Left lung (tissue), 14 donors: ENCODE measurements at places on chromosomes 4 and X. TPM values are rescaled to one million over a fixed set of nuclear protein-coding genes. Genes with fewer than 3 reads are reported as not detected.

GRCh38 chr4:22595684-22596083, 79.8 kb upstream of the ADGRA3 start:
- no peak for DNase-seq

PDE6B gene
- polyA plus RNA-seq: 16.3 TPM

DNA sequence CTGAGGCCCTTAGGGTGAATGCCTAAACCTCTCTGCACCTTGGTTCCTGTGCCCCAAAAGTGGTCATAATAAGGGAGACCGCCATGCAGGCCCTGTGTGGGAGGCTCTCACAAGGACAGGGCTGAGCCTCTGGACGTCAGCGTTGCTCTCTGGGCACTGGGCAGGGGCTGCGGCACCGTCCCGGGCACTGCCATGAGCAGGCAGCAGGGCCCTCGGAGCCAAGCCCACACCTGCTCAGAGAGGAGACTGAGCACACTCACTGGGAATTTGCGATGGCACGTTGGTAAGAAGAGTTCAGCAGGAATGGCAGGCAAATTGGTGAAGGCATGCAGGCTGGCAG, 123.4 kb downstream of the HMX1 start:
- peak; percentile 22 for DNase-seq

DNA sequence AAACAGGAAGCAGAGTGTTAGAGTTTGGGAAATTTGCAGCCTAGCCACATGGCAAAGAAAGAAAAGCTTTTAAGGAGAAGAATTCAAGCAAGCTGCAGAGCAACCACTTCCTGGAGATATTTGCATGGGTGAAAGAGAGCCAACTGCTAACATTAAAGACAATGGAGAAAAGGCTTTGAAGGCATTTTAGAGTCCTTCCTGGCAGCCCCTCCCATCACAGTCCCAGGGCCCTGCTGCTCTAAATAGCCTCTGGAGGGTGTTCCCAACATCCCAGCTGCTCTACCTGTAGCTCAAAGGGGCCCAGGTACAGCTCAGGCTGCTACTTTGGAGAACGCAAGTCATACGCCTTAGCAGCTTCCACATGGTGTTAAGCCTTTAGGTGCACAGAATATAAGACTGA, 235.9 kb upstream of the FMR1 start:
- no peak for DNase-seq

- DNase-seq: no peak
Measured at GRCh38 chr4:11072999-11073398, 355.7 kb downstream of the HS3ST1 start.

- no peak for DNase-seq
Measured at GRCh38 chrX:23732704-23733103, 10.4 kb downstream of the ACOT9 start.

- no peak for DNase-seq
Measured at GRCh38 chr4:76562836-76563453, 127.9 kb downstream of the SHROOM3 start.

CTAG2 gene
- polyA plus RNA-seq: not detected

- DNase-seq: no peak
Measured at GRCh38 chr4:111417521-111417920, 727.7 kb upstream of the FAM241A start.

- DNase-seq: no peak
Measured at GRCh38 chr4:137794764-137795254, 262.5 kb upstream of the PCDH18 start.

GRCh38 chr4:113445286-113445685, 316.3 kb downstream of the CAMK2D start:
- no peak for DNase-seq

DNA sequence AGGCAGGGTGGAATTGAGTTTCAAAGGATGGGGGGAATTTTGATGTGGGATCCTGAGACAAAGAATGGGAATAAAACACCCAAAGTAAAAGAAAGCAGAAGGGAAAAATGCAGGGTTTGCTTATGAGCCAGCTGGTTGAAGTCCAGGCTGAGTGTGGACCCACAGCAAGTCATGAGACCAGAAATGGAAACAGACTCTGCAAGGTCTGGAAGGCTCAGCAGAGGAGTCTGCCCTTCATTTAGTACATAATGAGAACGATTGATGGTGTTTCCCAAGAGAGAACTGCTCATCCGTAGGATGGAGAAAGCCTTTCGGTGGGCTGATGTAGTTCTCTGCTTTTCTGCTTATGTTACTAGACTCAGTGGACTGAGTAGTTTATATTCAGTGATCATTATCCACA, 259.1 kb downstream of the C4orf33 start:
- no peak for DNase-seq

MAGEA2 gene
- not detected for polyA plus RNA-seq

ESX1 gene
- polyA plus RNA-seq: not detected

DNA sequence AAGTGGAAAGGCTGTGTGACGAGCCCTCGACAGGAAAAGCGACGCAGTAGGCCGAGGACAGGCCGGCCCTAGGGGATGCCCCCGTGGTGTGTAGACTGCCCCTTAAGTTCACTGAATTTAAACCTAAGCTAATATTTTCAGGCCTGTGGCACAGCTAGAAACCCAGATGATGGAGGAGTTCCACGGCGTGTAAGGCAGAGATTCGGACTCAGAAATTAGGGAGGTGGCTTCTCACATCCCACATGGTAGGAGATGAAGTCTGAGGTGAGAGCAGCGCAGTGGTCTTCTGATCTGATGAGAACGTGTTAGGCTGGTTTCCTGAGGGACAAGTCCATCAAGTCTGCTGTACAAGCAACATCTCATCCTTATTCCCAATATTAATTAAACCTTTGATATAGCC, 7.8 kb downstream of the LRP2BP start:
- DNase-seq: no peak

DNA sequence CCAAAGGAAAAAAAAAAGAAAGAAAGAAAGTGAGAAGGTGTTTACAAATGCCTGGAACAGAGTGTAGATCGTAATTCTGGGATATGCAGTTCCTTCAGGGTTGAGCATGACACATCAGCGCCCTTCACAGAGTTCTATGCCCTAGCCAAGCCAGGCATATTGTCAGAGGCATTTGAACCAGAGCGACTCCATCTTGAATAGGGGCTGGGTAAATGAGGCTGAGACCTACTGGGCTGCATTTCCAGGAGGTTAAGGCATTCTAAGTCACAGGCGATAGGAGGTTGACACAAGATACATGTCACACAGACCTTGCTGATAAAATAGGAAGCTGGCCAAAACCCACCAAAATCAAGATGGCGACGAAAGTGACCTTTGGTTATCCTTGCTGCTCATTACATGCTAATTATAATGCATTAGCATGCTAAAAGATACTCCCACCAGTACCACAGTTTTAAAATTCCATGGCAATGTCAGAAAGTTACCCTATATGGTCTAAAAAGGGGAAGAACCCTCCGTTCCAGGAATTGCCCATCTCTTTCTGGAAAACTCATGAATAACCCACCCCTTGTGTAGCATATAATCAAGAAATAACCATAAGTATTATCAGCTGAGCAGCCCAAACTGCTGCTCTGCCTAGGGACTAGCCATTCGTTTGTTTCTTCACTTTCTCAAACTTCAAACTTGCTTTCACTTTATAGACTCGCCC, 23.5 kb upstream of the LRBA start:
- DNase-seq: no peak

DNA sequence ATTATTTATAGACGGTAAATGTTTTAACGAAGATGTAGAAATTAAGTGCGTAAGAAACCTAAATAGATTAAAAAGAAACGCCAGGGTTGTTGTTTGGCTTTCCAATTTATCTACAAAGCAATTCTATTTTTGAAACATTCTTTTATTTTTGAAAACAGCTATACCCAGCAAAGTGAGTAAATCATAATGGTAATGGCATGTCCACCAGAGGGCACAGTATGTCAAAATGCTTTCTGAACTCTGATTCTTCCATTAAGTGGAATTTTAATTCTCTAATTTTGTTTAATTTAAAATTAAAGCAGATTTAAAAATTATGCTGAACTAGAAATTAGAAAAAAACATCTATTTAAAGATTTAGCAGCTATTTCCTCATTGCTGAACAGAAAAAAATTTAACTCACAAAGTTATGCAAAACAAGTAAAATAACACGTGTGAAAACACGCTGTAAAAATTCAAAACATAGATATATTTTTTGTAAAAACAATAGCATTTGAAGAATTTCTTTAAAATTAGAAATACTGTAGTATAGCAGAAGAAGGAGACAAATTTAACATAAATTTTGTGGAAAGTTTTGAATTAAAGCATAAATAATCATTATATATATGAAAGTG, 26.5 kb downstream of the RASSF6 start:
- no peak for DNase-seq

DNA sequence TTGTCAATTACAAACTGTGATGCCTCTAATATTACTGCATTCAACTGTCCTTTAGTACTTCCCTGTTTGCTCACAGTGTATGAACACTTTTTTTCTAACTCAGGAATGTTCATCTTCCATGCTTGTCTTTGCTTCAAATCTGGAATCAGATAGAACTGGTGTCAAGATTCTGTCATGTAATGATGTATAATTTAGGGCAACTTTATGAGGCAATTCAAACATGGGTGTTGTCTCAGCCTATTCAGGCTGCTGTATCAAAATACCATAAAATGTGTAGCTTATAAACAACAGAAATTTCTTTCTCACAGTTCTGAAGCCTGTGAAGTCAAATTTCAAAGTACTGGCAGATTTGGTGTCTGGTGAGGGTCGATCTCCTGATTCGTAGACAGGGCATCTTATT, 1012.9 kb downstream of the RAB28 start:
- no peak for DNase-seq

HTR2C gene
- polyA plus RNA-seq: 0.32 TPM
